ENCODE measurements at places on chromosomes 16 and 17.

- DNase-seq, result no peak
Measured at GRCh38 chr16:21598206-21598605, 1.2 kb upstream of the METTL9 start.

DNA sequence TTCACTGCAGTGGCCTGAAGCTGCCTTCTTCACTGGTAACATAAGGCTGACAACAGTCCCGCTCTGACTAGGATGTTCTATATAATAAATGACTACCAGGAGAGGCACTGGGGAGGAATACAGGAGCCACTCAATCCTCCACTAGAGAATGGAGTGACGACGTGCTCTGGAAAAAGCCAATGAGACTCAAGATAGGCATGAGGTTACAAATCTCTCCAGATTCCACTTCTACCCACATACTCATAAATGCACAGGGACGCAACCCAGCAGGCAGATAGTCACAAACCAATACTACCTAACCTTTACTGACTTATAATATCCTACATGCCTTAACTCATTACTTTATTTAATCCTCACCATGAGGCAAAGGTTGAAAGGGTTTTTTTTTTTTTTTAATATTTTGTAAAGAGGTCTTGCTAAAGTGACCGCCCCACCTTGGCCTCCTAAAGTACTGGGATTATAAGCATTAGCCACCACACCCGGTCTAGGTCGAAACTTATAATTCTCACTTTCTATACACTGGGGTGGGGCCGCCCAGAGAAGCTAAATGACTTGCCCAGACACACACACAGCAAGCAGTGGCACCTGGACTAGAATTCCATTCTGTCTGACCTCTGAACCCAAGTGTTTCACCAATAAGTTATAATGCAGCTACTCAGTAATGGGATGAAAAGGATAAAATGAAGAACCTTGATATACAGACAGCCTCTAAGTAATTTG is 33.7 kb downstream of the TOM1L2 start:
- no peak for DNase-seq

DNA sequence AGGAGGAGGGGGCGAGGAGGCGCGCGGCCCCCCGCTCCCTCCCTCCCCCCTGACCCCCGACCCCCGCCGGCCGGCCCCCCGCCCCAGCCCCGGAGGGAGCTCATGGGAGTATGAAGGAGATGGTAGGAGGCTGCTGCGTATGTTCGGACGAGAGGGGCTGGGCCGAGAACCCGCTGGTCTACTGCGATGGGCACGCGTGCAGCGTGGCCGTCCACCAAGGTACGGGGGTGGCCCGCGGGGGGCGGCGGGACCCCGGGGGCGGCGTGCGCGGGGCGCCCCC is 390 bp downstream of the MLLT6 start:
- no peak for DNase-seq

- no peak for DNase-seq
Measured at GRCh38 chr17:58402679-58403078, 14.7 kb downstream of the RNF43 start.

GRCh38 chr17:1997289-1997926 is 27.7 kb downstream of the RTN4RL1 start:
- no peak for DNase-seq

DNA sequence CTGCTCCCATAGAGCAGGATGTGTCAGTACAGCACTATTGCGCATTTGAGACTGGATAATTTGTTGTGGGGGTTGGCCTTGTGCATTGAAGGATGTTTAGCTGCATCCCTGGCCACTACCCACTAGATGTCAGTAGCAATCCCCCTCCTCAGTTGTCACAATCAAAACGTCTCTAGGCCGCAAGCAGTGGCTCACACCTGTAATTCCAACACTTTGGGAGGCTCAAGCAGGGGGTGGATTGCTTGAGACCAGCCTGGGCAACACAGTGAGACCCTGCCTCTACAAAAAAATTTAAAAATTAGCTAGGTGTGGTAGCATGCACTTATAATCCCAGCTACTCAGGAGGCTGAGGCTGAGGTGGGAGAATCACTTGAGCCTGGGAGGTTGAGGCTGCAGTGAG is 48.4 kb downstream of the CENPV start:
- peak; percentile 29 for DNase-seq

- DNase-seq, result peak; percentile 66
Measured at GRCh38 chr17:44354582-44355561, 8.8 kb downstream of the FAM171A2 start.
